ENCODE measurements at places on chromosomes 5 and 9. TPM values are rescaled to one million over a fixed set of nuclear protein-coding genes. Genes with fewer than 3 reads are reported as not detected.

IFNA13 gene
- 0.23 TPM for total RNA-seq

NR6A1 gene
- 4.7 TPM for total RNA-seq

HRCT1 gene
- total RNA-seq, result 2.1 TPM

IL13 gene
- total RNA-seq, result not detected

IFNA21 gene
- total RNA-seq, result 0.78 TPM

IQGAP2 gene
- 15.7 TPM for total RNA-seq

FABP6 gene
- 2.2 TPM for total RNA-seq

TTC16 gene
- total RNA-seq, result 0.36 TPM

SEC16A gene
- total RNA-seq, result 38.7 TPM

CATSPER3 gene
- 0.21 TPM for total RNA-seq

UAP1L1 gene
- 4.2 TPM for total RNA-seq

FBLL1 gene
- total RNA-seq, result 5.3 TPM

ZDHHC11B gene
- total RNA-seq, result 0.89 TPM

C9orf57 gene
- not detected for total RNA-seq

NSG2 gene
- 20.5 TPM for total RNA-seq

REEP2 gene
- total RNA-seq, result 1.3 TPM

FAM174A gene
- 12.1 TPM for total RNA-seq

CAPSL gene
- 17.8 TPM for total RNA-seq

HAVCR1 gene
- not detected for total RNA-seq

WWC1 gene
- 7.7 TPM for total RNA-seq

ORM2 gene
- total RNA-seq, result not detected

C5 gene
- 2.1 TPM for total RNA-seq

PCDHA4 gene
- 16.5 TPM for total RNA-seq

ZNF484 gene
- total RNA-seq, result 22.2 TPM

TMC1 gene
- total RNA-seq, result 0.24 TPM

PDE4D gene
- 48.6 TPM for total RNA-seq

TMEM174 gene
- total RNA-seq, result not detected

GOLM1 gene
- total RNA-seq, result 48.9 TPM

ANKRD31 gene
- 1.3 TPM for total RNA-seq

ENTPD2 gene
- 0.45 TPM for total RNA-seq

GMCL2 gene
- not detected for total RNA-seq

PIP5KL1 gene
- 1.6 TPM for total RNA-seq

EIF4E1B gene
- total RNA-seq, result 0.75 TPM

TMEM38B gene
- total RNA-seq, result 9.1 TPM

AQP3 gene
- total RNA-seq, result 19.8 TPM

Data from motor neuron (in vitro differentiated cells).